ENCODE measurements at places on chromosomes 13 and 19.

GRCh38 chr13:43725460-43725859 lies 61.3 kb downstream of the ENOX1 start:
- no peak for DNase-seq

DNA sequence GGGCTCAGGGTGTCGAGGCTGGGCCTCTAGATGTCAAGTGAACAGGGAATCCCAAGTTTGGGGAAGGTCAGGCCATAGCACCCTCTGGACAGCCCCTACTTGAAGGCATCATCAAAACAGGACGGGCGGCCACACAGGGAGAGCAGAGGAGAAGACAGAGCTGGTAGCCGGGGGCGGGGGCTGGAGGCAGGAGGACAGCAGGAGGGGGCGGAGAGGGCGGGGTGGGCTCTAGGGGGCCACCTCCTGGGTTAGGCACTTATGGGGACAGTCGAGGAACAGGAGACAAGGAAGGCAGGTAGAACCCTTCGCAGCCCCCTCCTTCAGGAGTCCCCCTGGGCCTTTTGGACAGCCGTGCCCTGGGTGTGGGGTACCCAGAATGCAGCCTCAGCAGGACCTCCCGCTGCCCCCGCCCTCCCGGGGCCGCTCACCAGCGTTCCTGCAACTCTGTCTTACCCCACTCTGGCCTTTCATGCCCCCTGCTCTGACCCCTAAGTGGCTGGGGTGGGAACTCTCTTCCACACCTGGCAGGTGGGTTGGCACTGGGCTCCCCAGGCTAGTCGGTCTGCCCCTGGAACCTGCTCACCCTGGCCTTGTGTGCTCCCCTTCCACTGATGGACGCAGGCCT lies 5.8 kb downstream of the SSBP4 start:
- DNase-seq, result no peak

GRCh38 chr19:47475465-47475864 lies 3.8 kb upstream of the SLC8A2 start:
- no peak for DNase-seq

DNA sequence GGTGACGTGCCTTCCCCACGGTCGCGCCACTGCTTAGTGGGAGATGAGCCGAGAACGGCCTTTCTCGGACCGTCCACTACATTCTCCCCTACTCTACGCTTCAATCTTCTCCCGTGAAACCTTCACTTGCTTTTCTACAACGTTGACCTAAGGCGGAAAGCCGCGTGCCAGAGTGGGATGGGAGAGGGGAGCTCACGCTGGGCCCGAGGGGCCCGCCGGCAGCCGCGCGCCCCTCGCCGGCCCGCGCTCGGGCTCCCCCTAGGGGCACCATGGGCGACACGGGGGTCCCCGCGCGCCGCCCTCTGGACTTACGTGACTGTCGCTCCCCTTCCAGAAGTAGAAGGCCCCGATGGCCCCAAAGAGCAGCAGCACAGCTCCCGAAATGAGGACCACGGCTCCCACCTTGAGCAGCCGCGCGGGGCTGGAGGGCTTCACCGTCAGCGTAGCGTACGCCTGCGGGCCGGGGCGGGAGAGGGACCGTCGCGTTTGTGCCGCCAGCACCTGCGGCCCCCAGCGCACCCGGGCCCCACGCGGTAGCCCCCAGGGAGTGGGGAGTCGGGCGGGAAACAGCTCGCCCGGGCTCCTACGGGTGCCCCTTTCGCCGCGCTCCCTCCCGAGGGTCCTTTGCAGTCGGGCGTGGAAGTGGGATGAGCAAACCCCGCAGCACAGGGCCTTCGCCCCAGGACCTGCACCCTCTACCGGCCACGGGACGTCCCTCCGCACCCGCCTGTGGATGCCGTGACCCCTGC lies 727 bp downstream of the CNMD start:
- DNase-seq, result no peak
